ENCODE measurements at places on chromosomes 3 and 15.

- no peak for DNase-seq
These were observed 532.2 kb downstream of the ROBO2 start for GRCh38 chr3:77571971-77572715.

DNA sequence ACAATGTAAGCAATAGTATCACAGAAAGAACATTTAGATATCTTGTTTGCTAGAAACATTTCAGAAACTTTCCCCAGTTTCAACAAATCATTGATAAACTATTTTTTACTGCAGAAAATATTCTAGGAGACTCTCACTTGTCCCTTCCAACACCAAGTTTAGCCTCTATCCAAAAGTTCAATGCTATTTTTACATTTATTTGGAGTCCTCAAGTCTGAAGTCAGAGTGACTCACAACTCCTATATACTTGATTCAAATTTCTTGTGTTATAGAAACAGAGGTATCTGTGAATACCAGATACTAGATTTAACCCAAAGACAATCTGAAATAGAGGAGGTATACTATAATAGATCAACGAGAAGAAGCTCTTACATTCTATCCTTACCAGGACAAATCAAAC, 49.6 kb downstream of the RFX7 start:
- no peak for DNase-seq

- DNase-seq: no peak
These were observed 31.7 kb downstream of the BTLA start for GRCh38 chr3:112467539-112467938.

DNA sequence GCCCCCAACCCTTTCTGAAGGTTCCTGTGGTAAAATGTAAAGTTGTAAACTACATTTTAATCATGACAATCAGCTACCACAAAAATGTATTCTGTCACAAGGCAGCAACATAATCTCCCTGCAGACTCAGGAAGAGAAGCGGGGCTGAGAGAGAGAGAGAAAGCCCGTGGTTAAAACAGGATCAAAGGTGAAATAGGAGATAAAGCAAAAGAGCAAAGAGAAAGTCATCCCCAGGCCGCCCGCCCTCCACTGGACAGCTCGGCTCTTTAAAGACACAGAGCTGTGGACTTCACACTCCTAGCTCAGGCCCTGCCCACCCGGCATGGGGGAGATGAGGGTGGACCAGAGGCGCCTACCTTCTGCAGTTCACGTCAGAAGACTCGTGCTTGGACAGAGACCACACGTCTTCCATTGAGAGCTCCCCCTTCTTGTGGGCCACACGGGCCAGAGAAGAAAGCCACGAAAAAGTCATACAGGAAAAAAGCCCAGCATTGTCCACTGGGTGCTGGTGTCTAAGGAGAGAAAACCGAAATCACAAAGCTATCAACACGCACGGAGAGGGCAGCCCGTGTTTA, 29.4 kb downstream of the ABCC5 start:
- no peak for DNase-seq

DNA sequence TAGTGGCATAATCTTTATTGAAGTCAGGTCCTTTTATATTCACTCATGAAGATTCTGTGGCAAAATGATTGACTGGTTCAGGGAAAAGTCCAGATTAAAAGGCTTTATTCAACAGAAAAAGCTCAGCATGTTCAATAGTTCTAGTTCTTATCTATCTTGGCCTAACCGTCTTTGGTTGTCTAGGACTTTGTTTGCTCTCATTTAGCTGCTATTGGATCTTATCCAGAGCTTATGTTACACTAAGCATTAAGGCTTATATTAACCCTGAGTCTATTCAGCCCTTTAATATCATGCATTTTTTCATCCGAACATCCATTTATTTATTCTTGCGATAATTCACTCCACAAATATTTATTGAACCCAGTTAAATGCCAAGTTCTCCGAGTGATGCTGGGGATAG, 601.0 kb upstream of the SGO1 start:
- no peak for DNase-seq

- DNase-seq: no peak
These were observed 96.5 kb downstream of the KCNAB1 start for GRCh38 chr3:156216852-156217251.

DNA sequence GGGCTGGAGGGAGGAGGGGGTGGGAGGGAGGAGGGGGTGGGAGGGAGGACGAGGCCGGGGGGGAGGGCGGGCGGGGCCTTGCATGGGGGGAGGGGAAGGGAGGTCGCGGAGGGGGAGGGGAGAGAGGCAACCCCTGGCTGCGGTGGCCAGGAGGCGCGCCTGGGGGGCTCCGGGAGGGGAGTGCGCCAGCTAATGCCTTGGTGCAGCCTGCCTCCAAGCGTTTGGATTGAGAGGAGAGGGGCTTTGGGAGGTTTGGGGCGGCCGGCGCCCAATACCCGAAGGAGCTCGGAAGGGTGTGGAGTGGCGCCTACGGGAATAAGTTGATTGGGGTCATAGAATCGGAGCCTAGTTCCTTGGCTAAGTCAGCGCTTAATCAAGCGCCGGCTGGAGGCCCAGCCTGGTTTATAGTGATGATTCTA, 557 bp downstream of the TFG start:
- peak; percentile 5 for DNase-seq

- no peak for DNase-seq
These were observed 25.4 kb downstream of the TMEM44 start for GRCh38 chr3:194607592-194608389.

- DNase-seq: no peak
These were observed 1.3 kb downstream of the SACM1L start for GRCh38 chr3:45690336-45691035.

DNA sequence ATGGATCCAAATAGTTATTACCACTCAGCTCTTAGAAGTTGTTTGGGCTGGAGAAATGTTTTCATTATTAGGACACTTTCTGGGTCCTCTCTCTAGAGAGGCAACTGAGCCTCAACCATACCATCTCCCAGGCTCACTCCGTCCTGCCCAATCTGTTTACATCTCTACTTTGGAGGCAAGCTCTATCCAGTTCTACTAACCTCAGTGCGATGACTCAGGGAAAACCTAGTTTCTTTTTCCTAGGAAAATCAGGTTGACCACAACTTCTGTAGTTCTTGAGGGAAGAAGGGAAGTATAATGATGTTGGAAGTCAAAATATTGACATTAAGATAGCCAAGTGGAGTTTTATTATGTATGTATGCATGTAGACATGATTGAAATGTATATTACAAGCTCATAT, 40.4 kb downstream of the LPP start:
- DNase-seq: no peak

- no peak for DNase-seq
These were observed 249.2 kb downstream of the OPA1 start for GRCh38 chr3:193842029-193842798.

GRCh38 chr3:171829841-171830517, 13.2 kb upstream of the TMEM212 start:
- no peak for DNase-seq

GRCh38 chr3:58116985-58117384, 93.8 kb downstream of the DNASE1L3 start:
- no peak for DNase-seq

- no peak for DNase-seq
These were observed 73.7 kb downstream of the TM2D3 start for GRCh38 chr15:101578443-101578894.

- no peak for DNase-seq
These were observed 647 bp downstream of the HMG20A start for GRCh38 chr15:77421370-77421700.

GRCh38 chr3:10173095-10173925, 8.6 kb downstream of the IRAK2 start:
- DNase-seq: no peak

- no peak for DNase-seq
These were observed 344.6 kb downstream of the GRM7 start for GRCh38 chr3:7205535-7205934.
